Putamen (tissue), 1 donor: ENCODE measurements at places on chromosomes 13 and 19.
A peak's percentile ranks its signal among the peaks of the same experiment; 100 is the strongest.

DNA sequence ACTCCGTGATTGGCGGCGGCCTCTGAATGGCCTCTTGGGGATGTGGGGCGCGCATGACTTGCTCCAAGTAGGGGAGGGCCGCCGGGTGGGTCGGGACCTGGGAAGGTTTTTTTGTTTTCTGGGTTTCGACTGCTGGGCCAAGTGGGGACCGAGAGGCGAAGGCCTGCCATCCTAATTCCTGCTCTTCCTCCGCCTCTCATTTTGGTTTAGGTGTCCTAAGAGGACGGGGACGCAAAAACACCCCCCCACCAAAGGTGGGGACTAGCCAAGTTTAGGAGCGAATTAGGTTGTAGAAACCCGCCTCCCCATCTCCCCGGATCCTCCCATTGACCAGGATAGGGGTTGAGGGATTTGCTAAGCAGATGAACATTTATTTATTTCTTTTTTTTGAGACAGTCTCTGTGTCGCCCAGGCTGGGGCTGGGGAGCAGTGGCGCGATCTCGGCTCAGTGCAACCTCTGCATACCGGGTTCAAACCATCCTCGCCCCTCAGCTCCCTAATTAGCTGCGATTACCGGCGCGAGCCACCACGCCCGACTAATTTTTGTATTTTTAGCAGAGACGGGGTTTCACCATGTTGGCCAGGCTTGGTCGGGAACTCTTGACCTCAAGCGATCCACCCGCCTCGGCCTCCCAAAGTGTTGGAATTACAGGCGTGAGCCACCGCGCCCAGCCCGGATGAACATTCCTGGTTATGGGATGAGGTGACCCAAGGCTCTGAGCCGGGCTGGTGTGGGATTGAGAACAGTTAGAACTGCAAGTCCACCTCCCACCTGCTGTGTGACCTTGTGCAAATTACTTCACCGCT lies 838 bp downstream of the PPP2R1A start:
- peak; percentile 34 for DNase-seq

GRCh38 chr13:113955235-113955634 lies 18.6 kb downstream of the C13orf46 start:
- no peak for DNase-seq

GRCh38 chr13:41213316-41213715 lies 18.9 kb upstream of the KBTBD7 start:
- no peak for DNase-seq

DNA sequence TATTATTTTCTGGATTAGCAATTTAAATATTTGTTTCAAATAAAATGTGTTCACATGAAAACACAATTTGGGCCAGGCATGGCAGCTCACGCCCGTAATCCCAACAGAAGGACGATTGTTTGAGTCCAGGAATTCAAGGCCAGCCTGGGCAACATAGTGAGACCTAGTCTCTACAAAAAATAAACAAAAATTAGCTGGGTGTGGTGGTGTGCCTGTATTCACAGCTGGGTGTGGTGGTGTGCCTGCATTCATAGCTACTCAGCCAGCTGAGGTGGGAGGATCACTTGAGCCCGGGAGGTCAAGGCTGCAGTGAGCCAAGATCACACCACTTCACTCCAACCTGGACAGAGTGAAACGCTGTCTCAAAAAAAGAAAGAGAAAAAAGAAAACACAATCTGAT lies 46.4 kb downstream of the KPNA3 start:
- no peak for DNase-seq

DNA sequence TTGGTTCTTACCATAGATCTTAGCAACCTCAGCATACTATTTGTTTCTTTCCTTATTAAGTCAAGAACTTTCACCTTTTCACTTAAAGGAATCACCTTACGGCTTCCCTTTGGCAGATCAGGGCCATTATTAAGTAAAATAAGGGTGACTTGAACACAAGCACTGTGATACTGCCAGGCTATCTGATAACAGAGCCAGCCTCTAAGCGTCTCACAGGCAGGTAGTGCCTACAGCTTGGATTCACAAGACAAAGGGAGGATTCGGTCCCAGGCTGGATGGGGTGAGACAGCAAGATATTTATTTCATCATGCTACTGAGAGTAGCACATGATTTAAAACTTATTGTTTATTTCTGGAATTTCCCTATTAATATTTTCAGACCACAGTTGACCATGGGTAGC lies 218.6 kb downstream of the FOXO1 start:
- no peak for DNase-seq

DNA sequence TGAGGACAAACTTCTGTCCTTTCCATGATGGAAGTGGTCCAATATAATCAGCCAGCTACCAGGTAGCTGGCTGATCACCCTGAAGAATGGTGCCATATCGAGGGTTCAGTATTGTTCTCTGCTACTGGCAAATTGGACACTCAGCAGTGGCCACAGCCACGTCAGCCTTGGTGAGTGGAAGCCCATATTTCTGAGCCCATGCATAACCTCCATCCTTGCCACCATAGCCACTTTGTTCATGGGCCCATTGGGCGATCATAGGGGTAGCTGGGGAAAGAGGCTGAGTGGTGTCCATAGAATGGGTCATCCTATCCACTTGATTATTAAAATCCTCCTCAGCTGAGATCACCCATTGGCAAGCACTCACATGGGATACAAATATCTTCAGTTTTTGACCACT lies 565.8 kb downstream of the IRS2 start:
- DNase-seq = no peak
